T-helper 17 cell (primary cell): ENCODE measurements at places on chromosomes 3 and 15.
A peak's percentile ranks its signal among the peaks of the same experiment; 100 is the strongest.

DNA sequence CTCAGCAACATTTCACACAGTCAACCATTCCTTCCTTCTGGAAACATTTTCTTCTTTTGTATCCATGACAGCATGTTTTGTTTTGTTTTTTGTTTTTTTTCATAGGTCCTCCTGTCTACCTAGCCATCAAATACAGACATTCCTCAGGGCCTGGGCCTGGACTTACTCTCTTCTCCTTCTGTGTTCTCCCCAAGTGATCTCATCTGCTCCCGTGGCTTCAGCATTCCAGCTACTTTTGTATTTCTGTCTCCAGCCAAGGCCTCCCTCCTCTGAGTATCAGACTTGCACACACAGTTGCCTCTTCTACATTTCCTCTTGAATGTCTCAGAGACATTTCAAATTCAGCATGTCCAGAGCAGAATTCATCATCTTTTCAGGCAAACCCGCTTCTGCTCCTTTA is 82.4 kb downstream of the HCN4 start:
- DNase-seq: no peak

DNA sequence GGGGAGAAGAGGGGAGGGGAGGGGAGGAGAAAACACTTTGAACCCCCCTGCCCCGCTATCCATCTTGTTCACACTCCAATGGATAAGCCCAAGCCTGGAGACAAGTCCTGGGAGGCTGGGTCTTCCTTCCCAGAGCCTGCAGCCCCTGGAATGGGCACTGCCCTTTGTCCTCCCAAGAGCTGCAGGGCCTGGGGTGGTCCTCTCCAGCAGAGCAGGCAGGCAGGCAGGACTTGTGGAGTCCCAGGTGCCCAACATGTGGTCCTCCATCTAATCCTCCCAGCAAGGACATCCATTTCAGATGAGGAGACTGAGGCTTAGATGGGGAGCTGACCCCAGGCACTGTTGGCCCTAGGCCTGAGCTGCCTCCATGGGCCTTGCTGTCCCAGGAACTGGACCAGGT is 10.4 kb upstream of the MESP2 start:
- no peak for DNase-seq

DNA sequence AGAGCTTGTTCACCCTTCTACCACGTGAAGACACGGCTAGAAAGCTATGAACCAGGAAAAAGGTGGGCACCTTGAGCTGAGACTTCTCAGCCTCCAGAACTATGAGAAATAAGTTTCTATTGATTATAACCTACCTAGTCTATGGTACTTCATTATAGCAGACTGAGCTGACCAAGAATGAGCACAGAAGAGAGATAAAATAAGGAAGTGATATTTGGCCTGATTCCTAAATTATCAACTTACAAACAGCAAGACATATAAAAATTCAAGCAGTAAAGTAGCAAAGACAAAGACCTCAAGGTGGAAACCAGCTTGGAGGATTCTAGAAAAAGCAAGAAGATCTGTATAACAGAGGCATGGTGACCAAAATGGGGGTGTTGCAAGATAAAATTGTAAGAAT is 63.9 kb upstream of the OSTN start:
- no peak for DNase-seq

GRCh38 chr3:152841131-152841530 is 6.2 kb downstream of the P2RY1 start:
- no peak for DNase-seq

GRCh38 chr3:64019271-64019670 is 4.0 kb downstream of the PSMD6 start:
- no peak for DNase-seq

DNA sequence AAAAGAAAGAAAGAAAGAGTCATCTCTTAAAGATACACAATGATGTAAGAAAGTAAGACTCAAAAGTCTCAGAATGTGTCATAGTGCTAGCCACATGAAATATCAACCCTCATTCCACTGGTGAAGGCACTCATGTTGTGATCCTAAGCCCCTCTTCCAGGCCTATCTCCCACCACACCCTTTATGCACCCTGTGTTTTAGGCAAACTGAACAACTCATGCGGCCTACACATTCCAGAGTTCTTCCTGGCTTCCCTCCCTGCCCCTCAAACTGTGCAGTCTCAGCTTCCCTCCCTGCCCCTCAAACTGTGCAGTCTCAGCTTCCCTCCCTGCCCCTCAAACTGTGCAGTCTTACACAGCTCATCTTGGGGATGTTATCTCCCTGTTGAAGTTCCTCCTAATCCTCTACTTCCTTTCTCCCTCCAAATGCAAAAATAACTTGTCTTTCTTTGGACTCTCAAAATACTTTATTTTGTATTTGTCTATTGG is 69.0 kb upstream of the FNDC3B start:
- DNase-seq: no peak

DNA sequence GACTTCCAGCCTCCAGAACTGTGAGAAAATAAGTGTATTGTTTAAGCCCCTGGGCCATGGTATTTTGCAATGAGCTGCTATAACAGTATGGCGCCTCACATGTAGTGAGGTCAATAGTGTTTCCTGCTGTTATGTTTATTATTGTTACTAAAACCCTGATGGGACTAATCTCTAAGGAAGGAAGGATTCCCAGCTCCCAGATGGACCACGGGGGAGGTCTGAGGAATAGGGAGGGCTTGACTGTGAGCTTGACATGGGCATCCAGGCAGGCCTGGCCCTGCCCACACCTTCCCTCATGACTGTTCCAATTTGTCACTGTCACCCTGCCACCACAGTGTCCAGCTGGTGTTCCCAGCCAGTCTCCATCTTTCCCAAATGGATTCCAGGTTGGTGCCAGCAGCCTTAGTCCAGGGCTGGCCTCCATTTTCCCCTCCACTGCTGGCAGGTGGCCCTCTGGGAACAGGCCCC is 14.5 kb upstream of the SLC41A3 start:
- no peak for DNase-seq

- no peak for DNase-seq
Observed at GRCh38 chr15:51782357-51782896, 31.0 kb downstream of the TMOD2 start.

- DNase-seq: no peak
Observed at GRCh38 chr3:121970047-121970446, 52.0 kb downstream of the ILDR1 start.

DNA sequence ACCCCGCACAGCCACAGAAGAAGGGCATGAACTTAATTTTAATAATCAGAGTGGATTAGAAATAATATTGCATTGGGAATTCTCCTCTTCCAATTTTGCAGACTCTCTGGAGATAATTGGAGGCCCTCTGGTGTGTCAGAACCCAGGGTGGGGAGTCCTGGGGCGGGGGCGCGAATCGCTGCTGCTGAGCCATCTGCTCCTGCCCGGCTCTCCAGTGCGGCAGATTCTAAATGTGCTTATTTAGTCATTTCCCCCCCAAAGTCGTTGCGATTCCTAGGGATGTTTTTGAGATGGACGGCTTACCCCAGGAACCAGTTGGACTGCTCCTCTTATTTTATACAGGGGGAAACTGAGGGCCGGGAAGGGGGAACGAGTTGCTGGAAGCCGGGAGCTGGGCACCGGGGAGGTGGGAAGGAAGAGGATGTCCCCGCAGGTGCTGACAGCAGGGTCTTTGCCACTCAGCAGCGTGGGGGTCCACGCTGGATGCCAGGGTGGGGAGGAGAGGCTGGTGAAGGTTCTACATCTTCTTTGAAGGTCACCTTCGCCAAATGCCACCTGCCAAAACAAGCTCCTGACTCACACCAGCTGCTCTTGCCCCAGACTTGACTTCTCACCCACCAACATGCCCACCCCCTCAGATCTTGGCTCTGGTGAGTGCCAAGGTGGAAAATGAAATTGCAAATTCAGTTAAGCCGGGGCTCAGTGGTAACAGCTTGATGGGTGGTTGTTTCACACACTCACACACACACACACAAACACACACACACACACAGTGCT is 91.3 kb upstream of the PRR23E start:
- no peak for DNase-seq

- peak; percentile 11 for DNase-seq
Observed at GRCh38 chr3:88203642-88204055, 53.9 kb downstream of the C3orf38 start.

- no peak for DNase-seq
Observed at GRCh38 chr15:68114356-68114755, 60.2 kb downstream of the PIAS1 start.

DNA sequence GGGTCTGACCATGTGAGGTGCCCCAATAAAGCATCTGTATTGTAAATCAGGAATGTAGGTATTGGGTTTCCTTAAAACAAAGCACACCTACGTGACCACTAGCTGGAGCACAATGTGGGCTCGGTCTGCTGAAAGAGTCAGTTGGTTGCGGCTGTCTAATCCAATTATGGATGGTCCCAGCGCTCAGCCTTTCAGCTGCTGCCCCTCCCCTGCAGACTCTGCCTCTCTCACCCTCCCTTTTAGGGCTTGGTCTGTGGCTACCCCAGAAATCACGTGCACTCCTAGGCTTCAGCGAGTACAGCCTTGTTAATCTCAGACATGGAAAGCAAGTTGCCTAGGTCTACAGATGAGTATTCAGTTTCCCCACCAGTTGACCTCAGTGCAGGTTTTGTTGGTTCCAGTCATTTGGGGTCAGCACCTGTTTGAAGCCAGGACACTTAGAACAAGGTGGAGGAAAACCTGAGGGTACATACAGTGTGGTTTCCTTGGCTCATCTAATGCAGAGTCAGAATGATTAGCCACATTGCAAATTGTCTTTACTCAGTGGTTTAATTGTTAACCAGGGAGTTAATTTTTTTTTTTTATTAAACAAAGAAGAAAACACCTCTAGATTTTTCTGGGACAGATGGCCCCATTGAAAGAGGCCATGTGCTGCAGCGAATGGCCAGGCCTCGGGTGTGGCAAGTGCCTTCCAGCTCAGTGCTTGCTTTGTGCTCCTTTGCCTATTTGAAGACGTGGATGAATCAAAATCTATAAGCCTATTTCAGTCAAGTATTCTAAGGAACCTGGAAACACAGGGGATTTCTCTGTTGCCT is 137.7 kb downstream of the IGF1R start:
- DNase-seq: no peak

DNA sequence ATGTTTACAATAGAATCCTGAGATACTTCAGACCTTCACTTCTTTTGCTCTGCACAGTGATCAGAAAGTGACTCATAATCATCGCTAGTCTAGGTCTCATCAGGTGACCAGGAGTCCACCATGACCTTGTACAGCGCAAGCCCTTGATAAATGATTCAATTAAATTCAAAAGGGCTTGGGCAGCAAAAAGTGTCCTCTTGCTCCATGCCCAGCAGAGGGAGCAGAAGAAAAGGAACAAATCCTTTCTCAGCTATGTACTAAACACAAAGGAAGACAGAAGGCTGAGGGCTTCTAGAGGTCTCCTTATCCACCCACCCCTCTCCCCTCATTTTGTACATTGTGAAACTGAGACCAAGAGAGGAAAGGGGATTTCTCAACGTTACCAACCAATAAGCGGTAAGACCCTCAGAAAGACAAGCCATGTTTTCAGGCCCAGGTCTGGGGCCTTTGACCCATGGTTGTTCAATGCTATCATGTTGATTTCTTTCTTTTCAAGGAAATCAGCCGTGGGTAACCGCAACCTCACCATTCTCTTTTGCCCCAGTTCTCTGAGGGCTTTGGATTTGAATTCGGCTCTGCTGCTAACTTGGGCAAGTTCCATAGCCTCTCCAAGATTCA is 74.8 kb downstream of the AQP9 start:
- DNase-seq: no peak

GRCh38 chr3:28320981-28321380 is 27.5 kb upstream of the ZCWPW2 start:
- DNase-seq: no peak

DNA sequence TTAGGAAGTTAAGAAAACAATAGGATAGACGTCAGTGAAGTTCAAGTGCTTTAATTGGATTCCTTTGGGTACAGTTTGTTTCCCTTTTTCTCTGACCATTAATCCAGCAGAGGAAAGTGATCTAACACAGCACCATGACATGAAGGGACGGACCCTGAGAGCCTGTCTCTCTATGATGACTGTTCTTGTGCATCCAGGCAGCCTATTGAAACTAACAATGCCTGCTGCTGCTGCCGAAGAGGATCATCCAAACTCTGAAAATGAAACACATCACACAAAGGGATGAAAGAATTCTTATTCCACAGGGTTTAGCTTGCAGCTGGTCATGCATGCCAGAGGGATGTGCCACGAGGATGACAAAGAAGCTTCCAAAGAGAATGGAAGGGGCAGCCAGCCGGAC is 75.5 kb downstream of the ZBTB20 start:
- DNase-seq: no peak

DNA sequence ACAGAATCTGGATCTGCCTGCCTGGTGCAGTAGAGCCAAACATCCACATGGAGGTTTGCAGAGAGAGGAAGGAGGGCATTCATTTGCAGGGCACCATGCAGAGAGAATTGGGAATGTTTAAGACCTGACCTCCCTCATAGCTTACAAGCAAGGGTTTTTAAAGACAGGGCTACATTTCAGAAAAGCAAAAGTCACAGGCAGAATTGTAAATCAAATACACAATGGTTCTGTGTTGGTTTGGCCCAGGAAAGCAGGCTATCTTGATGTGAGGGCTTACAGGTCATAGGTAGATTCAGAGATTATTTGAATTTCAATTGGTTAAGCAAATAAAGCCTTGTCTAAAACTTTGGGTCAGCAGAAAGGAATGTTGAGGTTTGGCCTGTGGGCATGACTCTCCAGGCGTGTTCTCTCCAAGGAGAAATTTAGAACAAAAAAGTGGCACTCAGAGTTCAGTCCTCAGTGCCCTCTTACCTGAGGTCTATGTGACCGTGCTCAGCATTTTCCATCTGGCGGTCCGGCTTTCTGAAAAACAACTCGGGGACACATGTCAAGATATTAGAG is 91.5 kb downstream of the CD47 start:
- no peak for DNase-seq

GRCh38 chr3:66983101-66983500 is 15.0 kb upstream of the KBTBD8 start:
- no peak for DNase-seq

- no peak for DNase-seq
Observed at GRCh38 chr3:77526573-77527113, 486.7 kb downstream of the ROBO2 start.

GRCh38 chr3:41239587-41239986 is 40.3 kb downstream of the CTNNB1 start:
- no peak for DNase-seq

GRCh38 chr15:98719137-98719740 is 70.9 kb downstream of the IGF1R start:
- DNase-seq: no peak

DNA sequence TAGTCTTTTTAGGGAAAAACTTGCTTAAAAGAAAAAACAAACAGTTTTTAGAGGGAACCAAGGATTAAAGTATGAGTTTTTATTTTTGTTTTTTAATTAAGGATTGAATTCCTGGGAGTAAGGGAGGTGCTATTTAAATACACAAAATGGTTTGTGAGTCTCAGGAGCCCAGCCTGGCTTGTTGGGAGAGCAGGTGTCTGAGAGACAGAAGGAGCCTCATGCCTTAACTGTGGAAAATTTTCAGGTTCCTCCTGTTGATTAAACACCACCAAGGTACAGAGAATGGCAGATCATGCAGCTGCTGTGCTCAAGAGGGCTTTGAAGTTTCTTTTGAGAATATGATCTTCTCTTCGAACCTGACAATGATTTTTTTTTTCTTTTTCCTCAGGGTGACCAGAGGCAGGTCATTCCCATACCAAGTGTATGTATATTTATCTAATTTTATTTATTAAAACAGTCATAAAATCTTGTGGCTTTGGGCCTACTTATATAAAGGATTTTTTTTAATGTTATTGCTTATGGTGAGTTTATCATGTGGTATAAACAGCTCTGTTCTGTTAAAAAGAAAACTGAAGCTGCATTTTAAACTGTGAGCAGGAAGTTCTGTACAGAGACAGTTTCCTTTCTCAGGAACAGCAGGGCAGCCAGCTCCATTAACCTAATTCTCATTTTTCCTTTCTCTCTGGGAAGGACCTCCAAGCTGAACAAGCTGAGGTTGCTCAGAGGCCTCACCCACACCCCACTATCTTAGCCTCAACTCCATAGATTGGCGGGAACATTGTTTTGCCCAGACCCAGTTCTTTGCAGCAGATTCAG is 33.7 kb upstream of the VILL start:
- DNase-seq: no peak
